AML-193 (cell line): ENCODE measurements at places on chromosomes 7 and 10.

GRCh38 chr10:70664702-70665195, 7.6 kb upstream of the ADAMTS14 start:
- no peak for DNase-seq

GRCh38 chr7:12386313-12386740, 17.3 kb downstream of the VWDE start:
- DNase-seq, result no peak

DNA sequence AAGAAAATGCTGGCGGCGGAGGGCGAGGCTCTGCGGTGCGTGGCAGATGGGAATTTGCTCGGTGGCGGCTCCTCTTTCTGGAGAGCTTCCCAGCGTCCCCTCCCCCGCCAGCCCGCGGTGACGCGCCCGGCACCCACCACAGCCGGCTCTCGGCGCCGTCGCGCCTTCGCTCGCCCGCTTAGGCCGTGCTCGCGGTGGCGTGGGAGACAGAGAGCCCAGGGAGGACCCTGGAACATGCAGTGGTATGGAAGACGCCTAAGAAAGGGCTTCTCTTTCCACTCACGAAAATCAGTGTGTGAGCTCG, 576 bp upstream of the CSGALNACT2 start:
- DNase-seq, result no peak

DNA sequence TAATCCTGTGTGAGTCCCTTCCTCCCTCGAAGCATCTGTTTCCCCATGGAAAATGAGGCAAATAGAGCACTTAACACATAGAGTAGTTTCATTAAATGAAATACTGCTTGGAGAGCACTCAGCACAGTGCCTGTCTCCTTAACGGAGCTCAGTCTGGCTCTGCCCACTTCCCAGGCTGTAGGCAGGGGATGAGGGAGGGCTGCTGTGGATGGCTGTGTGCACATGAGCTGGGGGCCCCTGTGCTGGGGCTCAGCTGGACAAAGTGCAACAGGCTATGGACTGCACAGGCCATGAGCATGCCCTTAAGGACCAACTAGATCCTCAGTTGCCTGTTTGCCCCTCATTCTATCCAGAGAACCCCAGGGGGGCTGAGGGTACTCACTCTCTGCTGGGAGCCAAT, 14.5 kb downstream of the ZCCHC24 start:
- no peak for DNase-seq

DNA sequence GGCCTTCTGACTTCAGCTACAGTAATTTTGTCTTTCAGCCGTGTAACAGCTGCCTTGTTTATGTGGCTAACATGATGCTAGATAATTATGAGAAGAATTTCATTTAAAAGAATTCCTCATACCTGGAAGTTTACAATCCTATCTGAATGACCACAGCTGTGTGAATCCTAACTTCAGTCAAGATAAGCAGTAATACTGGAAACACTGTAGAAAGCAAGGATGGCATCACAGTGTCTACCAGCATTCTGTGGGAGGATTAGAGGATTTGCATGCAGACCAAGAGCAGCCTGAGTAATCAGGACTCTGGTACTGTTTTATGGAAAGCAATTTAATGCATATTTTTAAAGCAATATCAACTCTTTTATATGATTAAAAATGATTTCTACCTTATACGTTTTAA, 282.4 kb downstream of the EXOC4 start:
- no peak for DNase-seq

DNA sequence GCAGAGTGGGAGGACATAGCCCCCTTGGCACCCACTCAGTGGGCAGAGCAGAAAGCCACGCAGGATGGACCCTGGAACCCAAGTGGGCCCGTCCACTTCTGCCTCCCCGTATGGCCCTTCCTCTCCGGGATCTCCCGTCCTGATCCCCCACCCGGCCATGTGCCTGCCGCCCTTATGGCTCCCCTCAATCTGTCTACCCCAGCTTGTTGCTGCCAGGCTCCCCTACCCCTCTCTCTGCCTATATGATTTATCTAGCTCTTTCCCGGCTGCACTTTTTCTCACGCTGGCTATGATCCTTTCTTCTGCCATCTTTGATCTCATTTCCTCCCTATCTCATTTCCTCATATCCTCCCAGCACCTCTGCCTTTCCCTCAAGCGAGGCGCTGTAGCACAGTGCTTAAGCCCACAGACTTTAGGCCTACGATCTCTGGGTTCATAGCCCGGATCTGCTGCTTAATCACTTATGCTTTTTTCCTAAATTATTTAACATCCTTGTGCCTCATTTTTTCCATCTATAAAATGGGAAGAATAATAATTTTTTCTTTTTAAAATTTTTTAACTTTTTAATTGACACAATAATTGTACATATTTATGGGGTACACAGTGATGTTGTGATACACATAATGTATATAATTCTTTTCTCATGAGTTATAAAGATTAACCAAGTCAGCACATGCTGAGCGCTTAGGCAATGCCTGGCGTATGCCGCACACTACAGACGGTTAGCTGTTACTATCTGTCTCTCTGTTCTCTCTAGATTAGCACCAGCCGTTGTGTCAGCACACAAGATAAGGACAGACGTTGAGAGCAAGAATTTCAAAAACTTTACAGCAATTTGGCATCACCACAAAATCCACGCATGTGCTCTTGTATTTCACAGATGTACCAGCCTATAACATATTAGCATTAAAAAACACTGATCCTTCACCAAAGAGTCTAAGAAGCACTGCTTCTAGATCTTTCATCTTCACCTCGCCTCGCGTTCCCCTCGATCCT, 18.1 kb downstream of the KCNH2 start:
- DNase-seq, result no peak

DNA sequence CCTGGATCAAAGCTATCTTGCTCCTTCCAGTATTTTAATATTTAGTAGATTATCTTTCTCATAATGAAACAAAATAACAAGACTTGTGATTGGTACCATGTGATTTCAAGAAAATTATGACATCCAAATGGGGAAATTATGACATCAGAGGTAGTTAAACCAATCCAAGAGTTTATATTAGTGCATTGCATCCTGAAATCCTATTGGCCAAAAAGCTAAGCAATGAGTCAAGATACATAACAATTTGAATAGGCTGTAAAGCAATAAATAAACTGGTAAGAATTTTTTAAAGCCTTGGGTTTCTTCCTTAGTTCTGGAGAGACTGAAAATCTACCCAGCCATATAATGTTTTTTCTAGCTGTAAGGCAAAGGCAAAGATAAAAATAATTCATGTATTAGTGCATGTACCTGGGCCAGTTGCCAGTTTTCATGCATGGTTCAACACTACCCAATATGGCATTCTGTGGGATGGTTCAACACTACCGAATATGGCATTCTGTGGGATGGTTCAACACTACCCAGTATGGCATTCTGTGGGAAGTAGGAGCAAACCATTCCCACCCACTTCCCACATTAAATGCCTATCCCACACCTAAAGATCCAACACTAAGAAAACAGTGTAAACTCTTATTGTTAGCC, at the start of gene RNF148:
RNF148 (minus strand) TSS at position 51 of the 639 bp plus-strand sequence. CDS start 172 bp downstream, outside the sequence.
- no peak for DNase-seq
